Central memory CD4-positive, alpha-beta T cell (primary cell): ENCODE measurements at places on chromosomes 1 and 21.

DNA sequence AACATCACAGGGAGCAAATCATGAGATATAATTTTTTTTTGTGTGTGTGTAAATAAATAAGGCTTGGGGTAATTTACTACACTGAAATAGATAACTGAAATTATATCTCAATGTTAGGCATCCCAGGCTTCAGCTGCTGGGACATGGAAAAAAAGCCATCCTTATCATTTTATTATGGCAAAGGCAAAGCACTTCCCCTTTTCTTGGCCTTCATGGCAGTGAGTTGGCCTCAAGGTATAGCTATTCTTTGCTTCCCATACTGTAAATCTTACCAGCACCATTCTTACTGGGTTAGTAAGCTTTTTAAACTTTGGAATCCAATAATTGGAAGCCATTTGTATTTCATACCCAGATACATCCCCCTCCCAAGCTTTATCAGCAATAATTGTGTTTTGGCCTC is 29.0 kb downstream of the RBM11 start:
- DNase-seq: no peak

- DNase-seq: no peak
Observed at GRCh38 chr21:45409466-45410150, 4.6 kb downstream of the COL18A1 start.

GRCh38 chr1:153359241-153359640 is 1.6 kb downstream of the S100A9 start:
- DNase-seq: no peak

DNA sequence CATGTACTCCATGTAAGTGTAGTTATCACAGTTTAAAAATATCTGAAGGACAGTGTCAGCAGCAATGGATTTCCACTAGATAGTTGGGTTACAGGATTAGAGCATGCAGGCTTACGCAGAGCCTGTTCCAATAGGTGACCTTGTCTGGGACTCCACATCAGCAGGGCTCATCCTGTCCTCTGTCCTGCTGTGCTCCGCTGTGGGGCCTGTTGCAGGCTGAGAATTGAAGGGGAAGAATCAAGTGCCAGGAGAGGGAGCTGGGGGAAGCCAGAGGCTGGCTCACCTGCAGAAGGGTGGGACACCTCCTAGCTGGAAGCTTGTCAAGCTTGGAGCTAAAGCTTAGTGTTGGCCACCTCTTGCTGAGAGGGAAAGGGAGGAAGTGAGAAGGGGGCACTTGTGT is 62.8 kb downstream of the XCL2 start:
- DNase-seq: no peak

- DNase-seq: no peak
Observed at GRCh38 chr1:234980291-234980644, 148.4 kb downstream of the TOMM20 start.

DNA sequence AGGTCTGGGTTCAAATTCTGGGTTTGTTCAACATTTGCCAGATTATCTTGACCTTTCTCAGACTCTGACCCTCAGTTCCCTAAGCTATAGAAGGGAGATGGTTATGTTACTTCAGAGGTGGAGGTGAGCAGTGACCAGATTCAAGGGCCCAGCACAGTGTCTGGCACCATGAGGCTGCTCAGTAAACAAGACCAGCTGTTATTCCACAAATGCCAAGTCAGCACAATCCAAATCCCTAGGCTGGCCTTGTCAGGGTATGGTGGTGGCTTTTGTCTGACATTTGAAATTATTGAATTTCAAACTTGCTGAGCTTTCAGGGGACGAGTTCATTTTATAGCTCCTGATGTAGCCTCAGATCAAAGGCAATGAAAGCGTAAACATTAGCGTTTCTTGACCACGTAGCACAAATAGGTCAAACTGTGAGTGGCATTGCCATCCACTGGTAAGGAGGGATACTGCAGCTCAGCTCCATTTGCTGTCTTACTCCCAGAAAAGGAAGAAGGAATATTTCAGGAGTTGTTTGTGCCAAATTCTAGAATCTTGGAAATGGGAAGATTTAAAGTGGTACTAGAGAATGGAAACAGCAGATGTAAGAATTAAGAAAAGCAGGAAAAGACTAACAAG is 94.3 kb upstream of the EDN2 start:
- DNase-seq: no peak
